NCI-H1436 (cell line): ENCODE measurements at places on chromosomes 12 and 14.

DNA sequence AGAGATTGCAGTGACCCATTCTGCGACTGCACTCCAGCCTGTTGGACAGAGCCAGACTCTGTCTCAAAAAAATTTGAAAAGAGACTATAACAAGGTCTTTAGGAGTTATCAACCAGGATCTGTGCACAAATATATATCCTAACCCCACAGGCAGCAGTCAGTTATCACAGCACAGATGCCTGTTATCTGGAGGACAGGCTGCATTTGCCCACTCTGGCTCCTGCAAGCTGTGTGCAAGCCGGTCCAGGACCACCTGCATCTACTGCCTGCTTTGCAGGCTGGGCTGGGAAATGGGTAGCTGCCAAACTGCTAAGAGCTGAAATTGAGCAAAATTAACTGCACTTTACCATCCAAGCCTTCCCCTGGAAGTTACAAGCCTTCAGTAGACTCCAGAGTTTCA, 21.4 kb upstream of the RCOR1 start:
- DNase-seq = no peak

DNA sequence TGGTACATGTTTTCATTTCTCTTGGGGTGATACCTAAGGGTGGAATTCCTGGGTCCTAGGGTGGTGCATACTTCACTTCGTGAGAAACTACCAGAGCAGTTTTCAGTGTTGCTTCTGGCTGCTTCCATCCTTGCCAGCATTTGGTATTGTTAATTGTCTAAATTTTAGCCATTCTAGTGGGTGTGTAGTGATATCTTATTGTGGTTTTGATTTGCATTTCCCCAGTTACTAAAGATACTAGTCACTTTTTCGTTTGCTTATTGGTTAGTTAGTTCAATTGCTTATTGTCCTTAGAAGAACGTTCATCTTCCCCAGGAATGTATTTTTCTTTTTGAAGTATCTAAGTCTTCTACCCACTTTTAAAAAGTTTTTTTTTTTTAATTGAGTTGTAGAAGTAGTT, 80.2 kb downstream of the ERC1 start:
- DNase-seq = no peak

DNA sequence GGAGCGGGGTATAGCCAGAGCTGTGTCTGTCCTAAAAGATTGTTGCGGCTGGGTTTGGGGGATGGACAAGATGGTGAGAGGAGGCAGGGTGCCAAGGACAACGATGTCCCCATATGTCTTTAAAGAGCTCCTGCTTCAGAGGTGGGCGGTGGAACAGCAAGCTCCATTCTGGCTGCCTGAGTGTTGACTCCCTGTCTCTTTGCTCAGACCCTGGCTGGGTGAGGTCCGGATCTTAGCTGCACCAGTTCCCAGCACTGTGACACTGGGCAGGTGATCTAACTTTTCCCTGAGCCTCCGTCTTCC, 8.3 kb upstream of the WSCD2 start:
- no peak for DNase-seq

DNA sequence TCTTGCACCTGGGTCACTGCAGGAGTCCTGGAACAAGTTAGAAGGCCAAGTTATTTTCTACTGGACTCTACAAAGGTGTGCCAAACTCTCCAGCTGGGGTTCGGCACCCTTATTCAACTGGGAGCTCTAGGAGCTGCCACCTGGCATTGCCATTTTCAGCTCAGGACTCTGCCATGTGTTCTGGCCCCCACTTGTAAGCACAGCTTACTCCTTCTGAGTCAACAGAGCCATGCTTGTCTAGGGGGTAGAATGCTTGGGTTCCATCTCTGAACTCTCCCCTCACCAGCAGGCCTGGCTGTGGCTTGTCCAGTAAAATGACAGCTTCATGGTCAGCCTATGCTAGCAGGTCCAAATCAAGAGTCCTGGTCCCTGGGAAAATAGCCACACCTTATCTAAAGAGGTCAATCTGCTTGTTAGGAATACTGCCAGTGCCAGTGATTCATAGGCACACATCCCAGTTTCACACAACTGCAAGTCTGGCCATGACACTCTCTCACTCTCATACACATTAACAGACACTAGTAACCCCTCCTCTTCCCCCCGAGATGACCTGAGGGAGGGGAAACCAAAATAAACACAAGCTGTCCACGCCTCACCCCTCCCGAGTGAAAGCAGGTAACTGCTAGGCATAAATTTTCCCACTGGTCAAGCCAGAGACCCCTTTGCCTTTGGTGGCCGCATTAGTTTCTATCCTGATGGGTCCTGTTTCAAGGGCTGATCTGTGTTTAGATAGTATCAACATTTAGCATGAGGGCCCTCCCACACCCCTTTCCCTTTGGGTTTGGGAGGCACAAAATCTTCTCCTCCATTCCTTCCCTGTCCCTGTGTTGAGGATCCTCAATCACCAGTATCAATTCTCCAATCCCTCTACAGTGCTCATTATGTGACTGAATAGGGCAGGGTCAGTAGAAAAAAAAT, 182.3 kb upstream of the GZMB start:
- no peak for DNase-seq

- no peak for DNase-seq
These were observed 176.1 kb downstream of the RMST start for GRCh38 chr12:97638739-97639138.

DNA sequence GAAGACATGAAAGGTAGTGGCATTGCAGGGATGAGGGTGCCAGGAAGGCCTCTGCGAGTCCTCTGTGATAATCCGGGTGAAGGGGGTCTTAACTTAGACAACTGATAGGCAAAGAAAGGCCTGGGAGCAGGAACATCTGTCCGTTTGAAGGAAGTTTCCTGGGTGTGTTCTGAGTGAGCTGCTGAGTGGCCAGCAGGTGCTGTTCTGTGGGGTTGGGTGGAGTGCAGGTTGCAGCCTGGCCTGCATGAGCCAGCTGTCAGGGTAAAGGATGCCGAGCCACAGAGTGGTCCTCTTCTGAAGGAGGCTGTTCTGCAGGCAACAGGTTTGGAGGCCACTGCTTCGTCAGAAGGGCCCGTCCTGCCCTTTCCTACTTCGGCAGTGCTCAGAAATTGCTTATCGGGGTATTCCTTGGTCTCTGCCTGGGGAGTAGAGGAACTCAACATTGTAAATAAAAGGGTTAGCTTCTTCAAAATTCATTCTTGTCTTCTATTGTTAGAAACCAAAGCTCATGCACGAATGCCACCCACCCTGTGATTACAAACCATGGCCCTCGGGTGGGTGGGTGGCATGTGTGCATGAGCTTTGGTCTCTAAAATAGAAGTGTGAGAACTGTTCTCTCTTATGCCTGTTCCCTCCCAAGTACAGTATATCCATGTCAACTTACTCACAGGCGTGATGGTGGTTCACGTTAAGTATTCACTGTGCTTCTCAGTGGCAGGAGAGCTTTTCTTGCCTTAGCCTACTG, 118.9 kb downstream of the CHST11 start:
- no peak for DNase-seq

- DNase-seq = no peak
These were observed 39.9 kb downstream of the NINJ2 start for GRCh38 chr12:623172-623864.

DNA sequence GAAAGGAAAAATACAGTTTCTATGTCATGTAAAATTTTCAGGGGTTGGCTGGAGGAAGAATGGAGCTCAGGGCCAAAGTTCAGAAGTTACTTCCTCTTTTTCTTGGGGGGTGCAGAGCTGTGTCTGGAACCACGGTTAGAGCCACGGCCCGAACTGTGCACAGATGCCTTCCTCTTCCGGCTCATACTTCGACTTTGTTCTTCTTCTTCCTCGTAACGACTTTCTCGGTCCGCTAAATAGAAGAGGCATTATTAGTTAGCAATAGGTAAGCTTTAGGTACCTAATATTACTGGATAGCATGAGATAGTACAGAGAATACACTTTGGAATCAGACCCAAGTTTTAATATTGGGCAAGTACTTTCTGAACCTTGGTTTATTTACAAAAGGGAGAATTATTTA, 31.2 kb downstream of the SUPT16H start:
- DNase-seq = no peak

GRCh38 chr12:93601591-93601990, 29.1 kb downstream of the SOCS2 start:
- DNase-seq = no peak

DNA sequence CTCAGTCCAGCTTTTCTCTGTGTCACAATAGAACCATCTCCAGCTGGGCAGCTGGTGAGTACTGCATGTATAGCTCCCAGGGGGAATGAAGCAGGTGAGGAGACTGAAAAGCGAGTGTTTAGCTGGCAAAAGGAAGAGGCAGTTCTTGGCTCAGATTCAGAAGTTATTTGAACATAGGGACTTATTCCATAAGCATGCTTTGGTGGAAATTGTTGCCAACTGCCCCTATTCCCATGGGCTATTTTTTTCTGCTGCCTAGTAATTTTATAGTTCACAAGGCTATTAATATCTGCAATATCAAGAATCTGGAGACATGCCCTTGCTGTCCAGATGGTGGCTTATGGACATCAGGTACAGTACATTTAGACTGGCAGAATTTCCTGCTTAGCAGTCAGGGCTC, 1112.7 kb downstream of the LRFN5 start:
- DNase-seq = peak; percentile 95

DNA sequence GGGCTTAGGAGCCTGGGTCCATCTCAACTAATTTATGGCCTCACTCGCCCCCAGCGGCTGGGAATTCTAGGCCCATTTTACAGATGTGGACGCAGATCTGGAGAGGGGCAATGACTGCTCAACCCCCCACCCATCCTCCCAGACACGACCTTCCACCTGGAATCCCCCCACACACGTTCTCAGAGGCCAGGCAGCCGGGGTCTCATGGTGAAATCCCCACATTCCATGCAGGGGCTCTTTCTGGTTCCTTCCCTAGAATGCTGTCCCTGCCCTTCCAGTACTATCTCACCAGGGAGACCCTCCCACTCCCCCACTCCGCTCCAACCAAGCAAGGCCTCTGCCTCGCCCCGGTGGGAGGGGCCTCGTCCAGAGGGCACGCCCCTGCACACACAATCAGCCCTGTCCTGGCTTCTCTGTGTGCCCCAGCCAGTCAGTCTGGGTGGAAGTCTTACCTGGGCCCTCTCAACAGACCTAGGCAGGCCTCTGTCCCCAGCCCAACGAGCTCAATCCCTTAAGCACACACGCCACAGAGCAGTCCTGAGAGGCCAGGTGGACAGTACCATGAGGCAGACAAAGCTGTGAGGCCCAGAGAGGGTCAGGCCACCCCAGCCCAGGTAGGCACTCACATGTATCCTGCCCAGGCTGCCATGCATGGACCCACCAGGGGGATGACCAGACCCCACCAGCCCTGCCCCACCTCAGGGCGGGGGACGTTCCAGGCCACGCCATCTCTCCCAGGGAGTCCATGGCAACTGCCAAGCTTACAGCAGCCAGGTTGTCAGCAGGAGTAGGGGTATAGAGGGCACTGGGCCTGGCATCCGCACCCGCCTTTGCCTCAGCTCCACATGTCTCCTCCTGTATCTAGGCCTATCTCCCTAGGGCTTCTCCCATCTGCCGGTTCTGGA, 1.3 kb upstream of the ANKRD9 start:
- no peak for DNase-seq

GRCh38 chr12:119817546-119818343, 59.4 kb downstream of the CIT start:
- DNase-seq = no peak

DNA sequence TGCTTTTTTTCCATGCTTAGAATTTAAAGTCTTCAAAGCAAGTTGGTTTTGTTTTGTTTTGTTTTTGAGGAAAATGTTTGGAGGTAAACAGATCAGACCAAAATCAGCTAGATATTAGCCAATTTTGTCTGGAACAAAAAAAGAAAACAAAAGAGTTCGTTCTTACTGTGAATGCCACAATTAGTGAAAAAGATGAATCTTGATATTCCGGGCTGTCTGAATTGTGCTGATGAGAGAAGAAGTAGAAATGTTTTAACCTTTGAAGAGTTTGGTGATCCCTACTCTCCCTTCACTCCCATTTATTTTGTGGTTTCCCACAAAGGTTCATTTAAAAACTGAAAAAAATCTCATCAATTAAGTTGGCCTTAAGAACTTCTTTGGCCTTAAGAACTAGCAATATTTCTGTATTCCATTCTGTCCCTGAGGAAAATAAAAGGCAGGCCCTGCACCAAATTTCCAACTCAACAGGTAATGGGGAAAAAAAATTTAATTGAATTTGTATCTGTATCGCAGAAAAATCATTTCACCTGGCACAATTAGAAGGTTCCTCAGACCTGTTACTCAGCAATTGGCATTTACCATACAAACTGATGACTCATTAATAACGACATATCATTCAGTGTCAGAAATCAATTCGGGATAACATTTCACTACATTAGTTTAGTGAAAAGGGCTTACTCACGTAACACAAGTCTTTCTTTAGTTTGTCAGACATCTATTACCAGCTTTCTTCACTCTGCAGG, 562 bp upstream of the GLIPR1L2 start:
- DNase-seq = no peak

DNA sequence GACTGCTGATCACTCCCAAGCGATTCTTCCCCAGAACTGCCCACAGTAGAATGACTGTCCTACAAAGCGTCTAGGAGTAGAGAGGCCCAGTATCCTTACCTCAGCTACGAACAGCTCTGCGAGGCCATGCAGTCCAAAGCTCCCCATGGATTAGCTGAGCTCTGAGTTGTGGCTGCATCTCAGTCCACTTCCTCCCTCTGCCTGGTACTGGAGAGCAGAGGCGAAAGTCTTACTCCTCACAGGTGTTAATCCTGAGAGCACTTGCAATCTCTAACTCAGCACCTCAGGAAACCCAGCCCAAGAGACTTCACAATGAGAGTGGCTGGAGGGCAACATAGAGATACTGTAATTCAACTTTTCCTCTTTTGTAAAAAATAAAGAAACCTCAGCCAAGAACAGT, 493.1 kb downstream of the BCAT1 start:
- no peak for DNase-seq

- no peak for DNase-seq
These were observed 696.0 kb upstream of the LMO3 start for GRCh38 chr12:17302001-17302400.

DNA sequence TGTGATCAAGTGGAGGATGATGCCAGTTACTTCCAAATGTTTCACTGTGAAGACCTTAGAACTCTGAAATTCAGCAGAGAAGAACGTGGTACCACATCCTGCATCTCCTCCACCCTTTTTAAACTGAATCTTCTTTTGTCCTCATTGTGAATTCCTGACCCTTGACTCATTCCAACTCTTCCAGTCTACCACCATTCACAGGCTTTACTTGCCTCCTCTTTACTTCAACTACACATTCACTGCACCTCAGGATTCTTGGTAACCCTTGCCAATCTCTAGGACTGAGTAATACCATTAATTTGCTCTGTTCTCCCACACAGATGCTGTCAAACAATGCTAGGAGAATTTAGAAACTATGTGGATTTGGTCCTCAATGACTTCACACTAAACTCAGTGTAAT, 37.3 kb downstream of the PPP1R12A start:
- no peak for DNase-seq

GRCh38 chr12:123483602-123484248, 25.8 kb downstream of the SNRNP35 start:
- DNase-seq = no peak

GRCh38 chr14:51431033-51431709, 191.1 kb downstream of the TMX1 start:
- DNase-seq = no peak

DNA sequence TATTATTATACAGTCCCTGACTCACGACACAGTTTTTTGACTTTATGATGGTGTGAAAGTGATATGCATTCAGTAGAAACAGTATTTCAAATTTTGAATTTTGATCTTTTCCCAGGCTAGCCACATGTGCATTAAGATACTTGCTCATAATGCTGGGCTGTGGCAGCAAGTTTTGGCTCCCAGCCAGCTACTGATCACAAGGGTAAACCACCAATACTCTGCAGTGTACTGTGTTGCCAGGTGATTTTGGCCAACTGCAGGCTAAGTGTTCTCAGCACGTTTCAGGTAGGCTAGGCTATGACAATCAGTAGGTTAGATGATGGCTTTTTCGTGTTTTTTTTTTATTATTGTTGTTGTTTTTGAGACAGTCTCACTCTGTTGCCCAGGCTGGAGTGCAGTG, 69.4 kb upstream of the ACTN1 start:
- no peak for DNase-seq
